Purkinje cell (primary cell): ENCODE measurements at places on chromosomes 3 and 15. TPM values are rescaled to one million over a fixed set of nuclear protein-coding genes. Genes with fewer than 3 reads are reported as not detected.

Gene NR1D2
- polyA plus RNA-seq, result 28.4 and 34.6 TPM in 2 replicates

Gene ZPLD1
- not detected in 2 replicates for polyA plus RNA-seq

Gene TADA3
- polyA plus RNA-seq, result 12.9 and 15.4 TPM in 2 replicates

Gene SCAANT1
- polyA plus RNA-seq, result not detected in 2 replicates

Gene FAM107A
- polyA plus RNA-seq, result 13.8 and 16.7 TPM in 2 replicates

Gene TEX9
- polyA plus RNA-seq, result 1.2 and 1.8 TPM in 2 replicates

Gene CFAP20DC
- 1.2 and 1.4 TPM in 2 replicates for polyA plus RNA-seq

Gene HRH1
- polyA plus RNA-seq, result 0.54 TPM in 1 of 2 replicates, not detected in the other

Gene CHRNA7
- polyA plus RNA-seq, result 1.7 TPM in 1 of 2 replicates, not detected in the other

Gene ZBTB47
- polyA plus RNA-seq, result 0.31 TPM in 1 of 2 replicates, not detected in the other

Gene COL6A6
- polyA plus RNA-seq, result 0.27 TPM in 1 of 2 replicates, not detected in the other

Gene GOLGA8R
- not detected in 2 replicates for polyA plus RNA-seq

Gene WDR76
- polyA plus RNA-seq, result 0.15 TPM in 1 of 2 replicates, not detected in the other

Gene GPR27
- 32.3 and 42.7 TPM in 2 replicates for polyA plus RNA-seq

Gene SLITRK3
- polyA plus RNA-seq, result 2.3 and 5.0 TPM in 2 replicates

Gene CCDC39
- 2.8 and 3.5 TPM in 2 replicates for polyA plus RNA-seq

Gene ARHGEF3
- 10.4 and 14.5 TPM in 2 replicates for polyA plus RNA-seq

Gene GHRL
- not detected in 2 replicates for polyA plus RNA-seq

Gene WDR72
- not detected in 2 replicates for polyA plus RNA-seq

Gene CCR8
- polyA plus RNA-seq, result not detected in 2 replicates

Gene MITF
- polyA plus RNA-seq, result 1.4 and 3.9 TPM in 2 replicates

Gene GABRR3
- polyA plus RNA-seq, result not detected in 2 replicates

Gene CDCP1
- 0.09 TPM in 1 of 2 replicates, not detected in the other for polyA plus RNA-seq
